ENCODE measurements at places on chromosomes 2 and 18.

DNA sequence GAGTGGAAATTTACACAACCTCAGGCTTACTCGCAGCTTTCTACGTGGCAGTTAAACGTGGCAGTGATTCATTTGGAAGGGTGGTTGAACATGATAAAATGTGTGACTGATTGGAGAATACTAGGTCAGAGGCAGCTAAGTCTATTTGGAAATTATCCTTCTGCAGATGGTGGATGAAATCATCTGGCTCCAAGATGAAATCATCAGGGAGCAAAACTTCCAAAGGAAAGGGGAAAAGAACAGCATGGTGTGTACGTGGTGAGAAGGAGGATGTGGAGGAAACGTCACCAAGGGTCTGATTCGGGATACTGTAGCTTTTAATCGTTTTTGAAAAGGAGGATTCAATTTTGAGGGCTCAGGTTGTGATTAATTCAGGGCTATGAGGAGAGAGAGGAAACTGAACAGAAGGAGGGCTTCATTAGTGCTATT is 47.9 kb downstream of the COL3A1 start:
- DNase-seq = no peak

DNA sequence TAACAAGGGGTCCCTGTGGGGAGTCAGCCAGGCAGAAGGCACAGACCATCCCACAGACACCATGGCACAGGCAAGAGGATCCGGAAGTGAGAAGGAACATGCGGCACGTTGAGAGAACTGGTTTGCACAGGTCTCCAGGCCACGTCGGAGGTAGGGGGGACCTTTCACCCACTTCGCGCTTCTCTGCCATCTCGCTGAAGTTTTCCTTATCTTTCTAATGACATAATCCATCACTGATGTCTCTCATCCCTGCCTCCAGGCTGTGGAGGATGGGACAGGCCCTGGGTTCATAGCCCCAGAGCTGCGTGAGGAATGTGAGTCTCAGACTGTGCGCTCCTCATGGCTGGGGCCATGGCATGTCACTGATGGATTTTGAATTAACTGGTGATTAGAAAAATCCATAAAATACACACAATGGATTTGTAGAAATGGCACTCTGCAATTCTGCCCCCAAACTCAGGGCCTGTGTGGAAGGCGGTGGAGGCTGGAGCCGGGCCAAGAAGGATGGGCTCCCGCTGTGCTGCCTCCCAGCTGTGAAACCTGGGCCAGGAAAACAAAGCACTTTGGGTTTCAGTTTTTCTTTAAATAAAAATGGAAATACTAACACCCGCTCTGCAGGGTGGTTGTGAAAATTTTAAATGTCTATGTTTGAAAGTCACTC is 113.3 kb upstream of the ALKAL2 start:
- DNase-seq = no peak

DNA sequence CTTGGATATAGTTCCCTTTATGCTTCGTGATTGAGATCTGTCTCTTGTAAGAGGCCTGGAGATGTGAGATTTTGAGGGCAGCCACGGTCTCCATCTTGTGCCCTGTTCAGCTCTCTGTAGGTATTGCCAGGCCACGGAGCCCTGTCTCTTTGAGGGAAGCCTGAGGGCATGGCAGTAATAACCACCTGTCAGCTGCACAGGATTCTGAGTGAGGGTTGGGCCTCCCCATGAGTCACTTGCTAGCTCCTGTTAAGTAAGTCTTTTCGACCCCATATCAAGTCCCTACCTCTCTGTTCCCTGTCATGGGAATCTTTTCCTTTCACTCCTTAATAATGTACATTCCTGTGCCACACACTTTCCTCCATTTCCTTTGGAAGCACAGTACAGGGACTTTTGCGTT is 20.4 kb downstream of the LYPD6B start:
- no peak for DNase-seq

DNA sequence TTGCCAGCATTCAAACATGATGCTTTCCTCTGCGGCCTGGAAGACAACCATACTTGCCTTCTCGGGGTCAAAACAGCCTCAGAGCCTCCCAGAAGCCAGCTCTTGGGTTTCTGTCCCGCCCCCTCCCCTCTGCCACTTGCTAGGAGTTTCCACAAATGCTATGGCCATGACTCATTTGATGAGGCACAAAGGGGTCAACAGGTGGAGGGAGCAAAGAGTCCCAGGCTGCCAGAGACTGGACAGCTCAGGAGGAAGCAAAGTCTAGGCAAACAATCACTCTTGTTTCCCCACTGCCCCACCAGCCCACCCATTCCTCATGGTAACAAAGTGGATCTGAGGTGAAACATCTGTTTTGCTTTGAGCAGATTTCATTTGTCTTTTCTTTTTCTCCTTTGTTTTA is 551.1 kb downstream of the TNS1 start:
- DNase-seq = no peak

DNA sequence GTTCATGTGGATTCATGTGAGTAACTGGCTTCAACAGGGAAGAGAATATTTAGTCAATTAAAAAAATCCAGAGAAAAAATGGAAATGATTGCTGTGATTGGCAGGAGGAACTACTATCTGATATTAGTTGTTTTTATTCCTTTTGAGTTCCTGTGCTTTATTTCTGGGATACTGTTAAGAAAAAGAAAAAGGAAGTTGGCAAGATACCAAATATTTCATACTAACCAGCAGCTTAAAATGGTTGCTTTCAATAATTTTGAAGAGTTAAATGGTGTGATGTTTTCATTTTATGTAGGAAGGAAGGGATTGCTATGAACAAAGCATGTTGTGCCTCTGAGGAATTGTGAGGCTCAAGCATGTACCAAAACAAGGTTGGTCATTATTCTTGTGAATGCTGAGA is 8.1 kb upstream of the MTX2 start:
- DNase-seq = no peak

DNA sequence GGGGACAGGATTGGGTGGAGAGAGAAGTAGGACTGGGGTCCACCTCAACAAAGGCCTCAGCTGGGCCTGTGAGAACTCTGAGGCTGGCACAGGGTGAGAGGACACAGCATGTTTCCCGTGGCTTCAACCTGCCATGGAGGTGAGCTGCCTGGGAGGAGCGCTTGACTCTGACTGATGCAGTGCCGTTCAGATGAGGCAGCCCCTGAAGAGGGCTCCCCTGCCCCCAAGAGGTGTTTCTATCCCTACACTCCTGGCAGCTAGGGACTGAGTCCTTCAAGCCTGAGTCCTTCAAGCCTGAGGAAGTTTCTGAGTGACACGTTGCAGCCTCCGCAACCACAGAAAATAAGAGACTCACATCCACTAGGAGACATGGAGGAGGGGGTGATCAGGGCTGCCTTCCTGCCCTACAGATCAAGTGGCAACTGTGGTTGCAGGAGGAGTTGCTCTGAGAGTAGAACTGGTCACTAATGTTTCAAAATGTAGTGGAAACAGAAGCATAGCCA is 49.6 kb upstream of the TMEM177 start:
- DNase-seq = no peak

DNA sequence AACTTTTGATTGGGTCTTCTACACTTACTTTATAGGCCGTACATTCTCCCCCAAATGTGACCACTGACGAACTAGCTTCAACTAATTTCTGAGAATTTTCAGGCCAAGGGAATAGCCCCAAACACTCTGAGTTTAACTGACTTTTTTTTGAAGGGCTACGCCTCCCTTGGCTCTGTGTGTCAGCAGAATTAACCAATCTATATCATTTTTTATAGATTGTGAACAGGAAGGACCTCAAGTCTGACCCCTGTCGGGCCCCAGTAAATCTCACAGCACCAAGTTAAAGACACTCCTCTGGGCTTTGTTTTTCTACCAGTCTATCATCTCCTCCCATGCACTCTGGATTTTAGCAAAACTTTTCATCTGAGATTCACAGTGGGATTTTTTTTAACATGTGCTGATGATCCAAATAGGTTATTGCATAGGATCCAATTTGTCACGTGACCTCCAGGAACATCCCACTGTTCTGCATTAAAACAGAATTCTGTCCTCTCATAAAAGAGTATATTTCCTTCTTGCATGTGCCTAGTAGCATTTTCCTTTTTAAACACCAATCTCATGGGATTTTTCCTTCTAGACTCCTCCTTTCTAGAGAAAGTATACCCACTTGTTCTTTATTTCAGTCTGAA is 307.1 kb downstream of the OSR1 start:
- DNase-seq = no peak

DNA sequence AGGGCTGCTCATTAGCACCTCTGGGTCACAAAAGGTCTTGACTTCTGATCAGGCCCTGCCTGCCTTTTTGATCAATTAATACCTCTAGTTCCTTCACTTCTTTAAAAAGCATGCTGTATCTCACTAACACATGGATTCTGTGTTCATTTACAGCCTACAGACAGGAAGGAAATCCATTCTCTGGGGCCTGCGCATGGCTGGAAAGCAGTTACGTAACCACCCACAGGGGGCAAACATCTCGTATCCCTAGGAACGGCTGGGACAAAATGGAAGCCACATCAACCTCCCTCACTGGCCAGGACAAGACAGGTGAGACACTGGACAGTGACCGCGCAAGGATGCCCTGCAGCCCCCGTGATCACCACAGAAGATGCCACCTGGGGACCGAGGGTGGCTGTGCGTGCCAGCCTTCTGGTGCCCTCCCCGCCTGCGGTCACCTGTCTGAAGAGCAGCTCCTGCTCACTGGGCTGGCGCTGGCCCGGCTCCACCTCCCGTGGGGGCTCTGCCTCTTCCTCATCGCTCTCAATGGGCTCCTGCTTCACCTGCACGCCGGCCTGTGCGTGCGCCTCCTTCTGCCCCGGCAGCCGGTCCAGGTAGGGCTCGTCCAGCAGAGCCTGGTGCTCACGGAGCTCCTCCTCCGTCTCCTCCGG is 266.9 kb downstream of the TWIST2 start:
- DNase-seq = no peak

- no peak for DNase-seq
Observed at GRCh38 chr2:177029501-177029900, 183.1 kb upstream of the HNRNPA3 start.

DNA sequence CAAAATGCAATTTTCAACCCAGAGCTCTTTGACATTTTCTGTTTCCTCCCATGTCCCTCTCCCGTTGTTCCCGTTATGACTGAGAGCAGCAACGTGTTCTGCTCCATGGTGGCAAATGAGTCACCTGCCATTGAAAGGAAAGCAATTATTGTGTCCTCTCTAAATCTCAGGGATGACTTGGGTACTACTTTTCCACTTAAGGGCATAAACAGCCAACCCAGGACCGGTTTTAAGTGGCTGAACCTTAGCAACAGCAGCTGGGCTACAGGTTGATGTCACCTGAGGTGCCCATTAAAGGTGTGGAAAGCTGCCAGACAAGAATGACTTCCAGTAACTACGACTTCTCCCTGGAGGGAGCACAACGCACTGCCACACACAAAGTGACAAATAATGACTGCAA is 236.8 kb downstream of the NCKAP5 start:
- DNase-seq = no peak

GRCh38 chr18:48668466-48669179 is 129.8 kb downstream of the CTIF start:
- no peak for DNase-seq

DNA sequence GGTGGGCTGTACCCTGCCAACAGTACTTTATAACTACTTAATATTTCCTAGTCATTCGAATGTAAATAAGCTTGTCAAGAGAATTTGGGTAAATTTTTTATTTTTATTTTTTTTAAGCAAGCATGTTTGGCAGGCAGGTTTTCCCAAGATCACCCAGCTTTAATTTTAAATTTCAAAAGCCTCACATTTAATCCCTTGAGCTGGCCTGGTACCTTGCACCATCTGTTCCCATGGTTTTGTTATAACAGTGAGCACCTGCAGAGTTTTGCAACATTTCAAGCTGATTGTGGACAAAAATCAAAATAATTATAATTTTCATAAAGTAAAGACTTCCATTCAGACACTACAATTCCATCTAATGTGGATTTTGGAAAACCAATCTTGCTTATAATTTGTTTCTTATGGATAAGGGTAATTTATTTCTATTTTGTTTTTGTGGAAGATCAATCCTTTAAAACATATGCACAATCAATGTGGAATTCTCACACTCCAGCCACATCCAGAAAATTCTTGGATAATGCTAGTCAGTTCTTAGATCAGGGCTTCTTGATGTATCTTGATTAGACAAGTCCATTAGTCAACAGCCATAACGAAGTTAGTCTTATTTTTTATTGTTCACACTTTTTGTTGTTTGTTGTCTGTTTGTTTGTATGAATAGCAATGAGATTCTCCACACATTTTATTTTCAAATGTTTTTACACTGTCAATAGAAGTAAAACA is 689.3 kb downstream of the NR4A2 start:
- no peak for DNase-seq

DNA sequence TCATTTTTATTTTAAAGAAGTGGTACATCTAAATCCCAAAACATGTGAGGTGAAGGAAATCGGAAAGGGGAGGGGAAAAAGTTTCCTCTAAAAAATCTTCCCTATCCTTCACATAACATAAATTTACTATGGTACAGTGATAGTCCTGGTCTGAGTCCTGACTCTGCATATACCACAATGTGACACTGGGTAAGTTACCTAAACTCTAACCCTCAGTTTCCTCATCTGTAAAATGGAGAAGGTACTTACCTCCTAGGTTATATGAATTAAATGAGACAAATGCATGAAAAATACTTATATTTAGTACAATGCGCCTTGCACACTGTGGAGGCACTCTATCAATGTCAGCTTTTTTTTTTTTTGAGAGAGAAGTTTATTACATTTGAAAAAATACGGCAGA is 42.3 kb downstream of the TRAK2 start:
- DNase-seq = no peak

DNA sequence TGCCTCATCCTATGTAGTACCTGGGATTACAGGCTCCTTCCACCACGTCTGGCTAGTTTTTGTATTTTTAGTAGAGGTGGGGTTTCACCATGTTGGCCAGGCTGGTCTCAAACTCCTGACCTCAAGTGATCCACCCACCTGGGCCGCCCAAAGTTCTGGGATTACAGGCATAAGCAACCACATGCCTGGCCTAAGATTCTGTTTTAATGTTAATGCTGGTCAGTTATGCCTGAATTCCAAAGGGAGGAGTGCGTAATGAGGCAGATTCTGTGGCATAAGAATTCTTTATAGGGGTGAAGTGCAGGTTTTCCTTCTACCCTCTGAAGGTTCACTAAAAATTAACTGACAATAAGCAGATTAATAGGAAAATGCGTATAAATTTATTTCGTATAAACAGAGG is 1343.8 kb upstream of the LRRTM1 start:
- DNase-seq = no peak

- DNase-seq = no peak
Observed at GRCh38 chr2:240922982-240923537, 16.9 kb downstream of the CROCC2 start.

DNA sequence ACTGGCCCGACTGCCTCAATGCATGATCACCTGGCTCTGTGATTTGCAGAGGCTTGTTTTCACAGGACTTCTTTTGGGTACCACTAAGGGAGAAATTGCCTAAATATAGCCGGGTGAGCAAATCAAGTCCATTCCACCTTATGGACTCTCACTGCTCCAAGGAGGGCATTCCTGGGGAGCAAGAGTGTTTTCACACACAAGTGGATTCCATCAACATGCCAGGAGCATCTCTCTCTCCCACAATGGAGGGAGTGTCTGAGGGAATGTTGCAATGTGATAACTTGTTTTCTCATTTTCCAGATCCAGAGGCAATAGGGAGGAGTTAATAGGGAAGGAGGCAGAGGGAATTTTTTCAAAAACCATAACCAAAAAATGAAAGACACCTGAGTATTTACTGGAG is 250.7 kb downstream of the SATB2 start:
- no peak for DNase-seq

GRCh38 chr2:139992078-139992477 is 1211.9 kb upstream of the NXPH2 start:
- no peak for DNase-seq

GRCh38 chr2:71003966-71004755 is 9.5 kb upstream of the TEX261 start:
- DNase-seq = no peak

GRCh38 chr2:173347305-173348168 is 7.1 kb upstream of the CDCA7 start:
- DNase-seq = no peak

- no peak for DNase-seq
Observed at GRCh38 chr2:40225670-40226210, 226.2 kb downstream of the SLC8A1 start.
